AG04449 (cell line): ENCODE measurements at places on chromosomes 5 and 9.

GRCh38 chr5:135635451-135635850 lies 56.7 kb upstream of the CXCL14 start:
- no peak for DNase-seq

- no peak for DNase-seq
Observed at GRCh38 chr5:168239325-168239724, 52.1 kb upstream of the WWC1 start.

- DNase-seq, result no peak
Observed at GRCh38 chr9:81877047-81877446, 51.2 kb upstream of the SPATA31D4 start.

DNA sequence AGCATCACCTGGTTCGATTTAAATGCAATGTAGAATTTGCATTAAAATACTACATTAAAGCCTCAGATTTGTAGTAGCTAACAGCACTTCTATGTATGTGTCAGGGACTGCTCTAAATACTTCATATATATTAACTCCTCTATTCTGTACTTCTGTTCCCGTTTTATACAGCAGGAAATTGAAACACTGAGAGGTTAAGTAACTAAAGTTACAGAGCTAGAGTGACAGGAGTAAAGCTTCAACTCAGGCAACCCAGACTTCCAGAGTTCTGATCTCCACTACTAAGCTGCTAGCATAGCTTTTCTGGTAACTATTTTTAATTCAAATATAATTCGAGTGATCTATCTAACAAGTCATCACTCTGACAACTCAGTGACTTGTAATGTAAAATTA lies 619 bp upstream of the APC start:
- DNase-seq, result no peak
